ENCODE measurements at places on chromosomes 3 and 15.

DNA sequence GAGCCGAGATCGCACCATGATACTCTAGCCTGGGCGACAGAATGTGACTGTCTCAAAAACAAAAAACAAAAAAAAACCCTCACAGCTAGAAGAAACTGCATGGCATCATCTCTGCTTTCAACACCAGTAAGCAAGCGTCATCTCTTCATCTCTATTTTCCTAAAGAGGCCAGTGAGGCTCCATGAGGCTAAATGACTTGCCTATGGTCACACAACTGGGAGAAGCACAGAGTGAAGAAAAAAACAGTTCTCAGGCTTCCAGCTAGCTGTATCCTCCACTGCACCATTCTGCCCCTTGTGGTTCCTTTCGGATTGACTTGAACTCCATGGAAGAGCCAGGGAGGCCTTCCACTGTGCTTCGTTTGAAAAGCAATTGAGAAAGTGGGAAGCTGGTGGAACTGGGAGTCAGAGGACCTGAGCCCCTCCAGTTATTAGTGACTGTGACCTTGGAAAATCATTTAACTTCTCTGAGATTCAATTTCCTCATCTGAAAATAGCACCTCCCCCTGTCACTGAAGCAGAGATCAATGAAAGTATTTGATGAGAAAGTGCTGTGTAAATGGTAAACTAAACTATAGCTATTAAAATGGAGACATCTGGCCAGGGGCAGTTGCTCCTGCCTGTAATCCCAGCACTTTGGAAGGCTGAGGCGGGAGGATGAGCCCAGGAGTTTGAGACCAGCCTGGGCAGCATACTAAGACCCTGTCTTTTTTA is 32.1 kb upstream of the DENND4A start:
- peak; percentile 79 for DNase-seq

GRCh38 chr15:23503980-23504379 is 56.9 kb upstream of the GOLGA6L2 start:
- DNase-seq: no peak

DNA sequence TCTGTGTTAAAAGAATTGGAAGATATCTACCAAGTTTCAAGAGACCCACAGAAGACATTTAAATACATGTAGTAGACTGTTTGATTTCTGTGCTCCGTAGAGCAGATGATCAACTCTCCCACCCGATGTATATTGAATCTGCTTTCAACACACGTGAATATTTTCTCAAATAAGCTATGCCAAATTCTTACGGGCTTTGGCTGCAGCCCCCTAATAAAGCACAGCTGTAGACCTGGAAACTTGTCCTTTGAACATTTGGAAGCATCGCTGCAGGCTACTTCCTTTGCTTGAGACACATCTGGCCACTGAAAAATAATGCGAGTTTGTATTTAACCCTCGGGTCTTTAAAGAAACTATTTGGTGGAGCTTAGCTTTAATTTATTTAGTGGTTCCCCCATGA is 98.3 kb upstream of the SELENOK start:
- no peak for DNase-seq

DNA sequence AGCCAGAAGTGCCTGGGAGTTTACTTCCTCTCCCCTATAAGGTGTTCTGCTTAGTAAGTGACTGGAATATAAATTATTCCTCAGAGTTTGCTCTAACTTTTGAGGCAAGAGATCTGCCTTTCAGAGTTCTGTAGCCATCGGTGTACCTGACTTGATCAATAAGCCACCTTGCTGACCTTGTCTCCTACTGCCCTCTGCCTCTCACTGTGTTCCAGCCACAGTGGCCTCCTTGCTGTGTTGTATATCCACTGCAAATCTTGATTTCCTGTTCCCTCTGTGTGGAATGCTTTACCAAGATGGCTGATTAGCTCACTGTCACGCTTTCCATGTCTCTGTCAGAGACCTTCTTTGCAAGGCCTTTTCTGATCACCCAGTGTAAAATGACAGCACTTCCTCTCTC is 442.4 kb downstream of the SQOR start:
- no peak for DNase-seq

DNA sequence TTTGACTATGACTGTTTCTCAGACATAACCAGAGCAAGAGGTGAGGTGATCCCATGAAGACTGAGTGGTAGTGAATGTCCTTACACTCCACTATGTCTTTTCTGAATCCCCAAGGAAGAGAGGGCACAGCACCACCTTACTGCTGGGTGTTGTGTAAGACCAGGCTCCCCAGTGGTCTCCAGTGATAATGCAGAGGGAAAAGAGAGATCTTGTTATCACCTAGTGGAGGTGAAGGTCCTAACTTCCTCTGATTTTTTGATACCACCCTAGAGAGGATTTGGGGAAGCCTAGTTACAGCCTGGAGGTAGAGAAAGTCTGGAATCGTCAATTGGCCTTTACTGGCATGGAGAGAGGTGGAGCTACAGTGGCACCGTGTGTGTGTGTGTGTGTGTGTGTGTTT is 288.0 kb upstream of the BCHE start:
- DNase-seq: no peak

GRCh38 chr3:176514297-176514696 is 683.0 kb downstream of the TBL1XR1 start:
- peak; percentile 16 for DNase-seq
